ENCODE measurements at places on chromosomes 5 and 9.

GRCh38 chr9:79268806-79269205, 303.0 kb upstream of the TLE4 start:
- no peak for DNase-seq

DNA sequence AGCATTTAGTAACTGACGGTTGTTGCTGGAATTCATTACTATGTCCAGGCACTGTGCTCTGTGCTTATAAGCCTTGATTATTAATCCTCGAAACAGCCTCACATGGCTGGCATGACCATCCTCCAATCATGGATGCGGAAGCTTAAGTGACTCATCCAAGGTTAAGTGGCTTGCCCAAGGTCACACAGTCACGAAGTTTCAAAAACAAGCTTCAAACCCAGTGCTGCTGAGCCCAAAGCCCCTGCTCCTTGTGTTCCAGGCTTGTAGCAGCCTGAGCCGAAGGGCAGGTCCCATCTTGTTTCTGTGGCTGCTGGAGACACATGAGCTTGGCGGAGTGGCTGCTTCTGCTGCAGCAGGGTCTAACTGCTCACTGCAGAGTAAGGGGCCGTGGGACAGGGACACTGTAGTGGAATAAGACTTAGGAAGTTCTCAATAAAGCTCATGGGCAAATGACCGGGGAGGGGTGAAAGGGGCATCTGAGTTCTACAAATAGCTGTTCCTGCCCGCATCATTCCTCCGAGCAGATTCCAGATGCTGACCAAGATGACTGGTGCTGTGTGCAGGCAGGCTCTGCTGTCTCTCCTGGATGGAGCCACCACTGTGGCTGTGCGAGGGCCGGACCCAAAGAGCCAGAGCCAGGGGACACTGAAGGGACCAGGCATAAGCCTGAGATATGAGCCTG, 32.4 kb downstream of the WHRN start:
- no peak for DNase-seq

DNA sequence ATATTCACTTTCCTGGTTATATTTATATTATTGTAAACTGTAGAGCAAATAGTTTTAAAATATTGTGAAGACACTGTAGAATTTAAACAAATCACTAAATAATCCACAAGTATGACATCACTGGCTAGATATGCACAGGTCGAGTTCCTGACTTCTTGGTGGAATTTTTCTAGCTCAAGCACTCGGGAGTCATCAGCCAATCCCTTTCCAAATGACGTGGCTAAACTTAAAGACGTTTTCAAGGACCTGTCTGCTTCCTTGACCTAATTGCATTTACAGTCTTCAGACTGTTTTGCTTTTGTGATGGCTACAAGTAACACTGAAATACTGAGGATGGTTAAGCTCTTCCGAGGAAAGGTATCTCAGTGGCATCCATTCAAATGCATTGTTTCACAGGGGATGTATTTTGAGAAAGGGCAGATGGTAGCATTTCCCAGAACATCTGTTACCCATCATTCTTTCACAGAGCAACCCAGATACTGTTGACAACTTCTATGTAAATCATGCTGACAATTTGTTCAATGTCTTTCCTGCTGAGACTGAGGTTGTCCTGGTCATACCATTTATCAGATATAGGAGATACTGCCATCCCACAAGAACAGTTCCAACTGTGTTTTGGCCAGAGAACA, 262.8 kb downstream of the CDH10 start:
- DNase-seq: no peak

DNA sequence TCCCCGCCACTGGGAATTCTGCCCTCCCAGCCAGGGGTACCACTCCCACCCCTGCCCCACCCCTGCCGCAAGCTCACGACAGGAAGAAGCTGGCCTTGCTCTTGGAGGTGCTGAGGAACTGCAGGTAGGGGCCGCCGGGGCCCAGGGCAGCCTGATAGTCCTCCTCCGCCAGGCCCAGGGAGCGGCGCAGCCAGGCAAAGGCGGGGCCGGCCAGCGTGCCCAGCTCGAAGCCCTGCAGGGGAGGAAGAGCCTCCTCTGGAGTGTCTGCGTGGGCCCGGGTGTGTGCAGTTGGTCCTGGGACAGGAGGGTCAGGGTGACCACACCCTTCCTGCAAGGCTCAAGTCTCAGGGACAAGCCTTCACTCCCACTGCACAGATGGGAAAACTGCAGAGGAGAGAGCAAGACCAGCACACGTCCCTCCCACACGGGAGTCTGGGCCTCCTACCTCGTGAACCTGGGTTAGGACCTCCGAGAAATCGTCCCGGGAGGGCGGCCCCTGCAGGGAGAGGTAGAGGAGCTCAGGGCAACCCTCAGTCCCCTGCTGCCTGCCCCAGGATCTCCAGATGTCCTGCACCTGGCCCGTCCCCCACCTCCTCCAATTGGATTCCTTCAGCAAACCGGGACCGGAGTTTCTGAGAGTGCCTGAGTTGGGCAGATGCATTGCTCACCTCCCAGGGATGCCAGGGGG, 2.4 kb downstream of the PIP5KL1 start:
- no peak for DNase-seq

DNA sequence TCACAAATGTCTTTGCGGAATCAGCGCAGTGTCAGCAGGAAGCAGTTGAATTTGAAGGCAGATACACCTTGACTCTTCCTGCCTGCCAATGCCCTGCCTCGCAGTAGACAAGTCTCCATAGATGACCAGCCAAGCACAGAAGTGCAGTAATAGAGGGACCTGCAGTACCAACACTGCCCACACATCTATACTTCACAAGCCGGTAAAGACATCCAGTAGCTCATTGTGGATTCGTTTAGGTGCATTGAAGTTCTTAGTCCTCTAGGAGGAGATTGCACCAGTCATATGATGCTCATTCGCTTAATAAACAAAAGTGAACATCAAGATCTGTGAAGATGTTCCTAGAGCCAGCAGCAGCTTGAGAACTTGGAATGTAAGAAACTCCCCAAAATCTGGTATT, 7.1 kb upstream of the IFNA2 start:
- no peak for DNase-seq
